ENCODE measurements at places on chromosomes 2 and 18.

GRCh38 chr18:1916869-1917523 lies 654.3 kb downstream of the METTL4 start:
- H3K4me3 ChIP-seq, result no peak overlapping the region
- H3K27ac ChIP-seq, result no peak overlapping the region
- H3K36me3 ChIP-seq, result no peaks in the 10 kb centered on the region
- no peaks in the 10 kb centered on the region for H3K27me3 ChIP-seq
- no peak for DNase-seq

DNA sequence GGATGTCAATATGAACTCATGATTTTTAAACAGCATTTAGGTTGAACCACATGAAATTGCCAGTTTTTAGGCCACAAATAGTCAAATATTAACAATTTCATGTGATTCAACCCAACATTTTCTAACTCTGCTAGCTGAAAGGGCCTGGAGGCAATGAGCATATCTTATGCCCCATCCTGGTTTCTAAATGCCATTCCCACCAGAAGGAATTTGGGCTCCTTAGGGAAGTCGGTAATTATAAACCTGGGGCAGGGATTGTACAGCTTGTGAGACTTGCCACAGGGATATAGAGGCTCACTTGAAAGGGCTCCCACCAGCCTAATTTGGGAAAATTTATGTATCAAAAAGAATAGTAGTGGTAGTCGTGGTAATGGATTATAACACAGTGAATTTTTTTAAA lies 178.4 kb upstream of the ALPP start:
- DNase-seq, result no peak
- no peaks in the 10 kb centered on the region for H3K4me1 ChIP-seq
- no peak overlapping the region for H3K4me3 ChIP-seq
- no peak overlapping the region for H3K27ac ChIP-seq
- peaks cover 12% of the 10 kb centered on the region for H3K36me3 ChIP-seq

GRCh38 chr2:120844070-120844738 lies 108.5 kb downstream of the GLI2 start:
- H3K4me3 ChIP-seq, result no peak overlapping the region
- H3K4me1 ChIP-seq, result no peaks in the 10 kb centered on the region
- no peaks in the 10 kb centered on the region for H3K27me3 ChIP-seq
- no peak for DNase-seq
- H3K27ac ChIP-seq, result no peak overlapping the region
- no peaks in the 10 kb centered on the region for H3K36me3 ChIP-seq

- no peak for DNase-seq
- no peak overlapping the region for H3K27ac ChIP-seq
- H3K4me1 ChIP-seq, result peaks cover 3% of the 10 kb centered on the region
- no peak overlapping the region for H3K4me3 ChIP-seq
These were observed 22.5 kb downstream of the MAP3K2 start for GRCh38 chr2:127365211-127365643.

- H3K4me1 ChIP-seq, result no peaks in the 10 kb centered on the region
- no peaks in the 10 kb centered on the region for H3K27me3 ChIP-seq
- no peak overlapping the region for H3K27ac ChIP-seq
- no peaks in the 10 kb centered on the region for H3K36me3 ChIP-seq
- no peak for DNase-seq
These were observed 544.6 kb upstream of the ZEB2 start for GRCh38 chr2:145064511-145064910.

GRCh38 chr18:79736846-79737245 lies 57.2 kb downstream of the CTDP1 start:
- H3K4me3 ChIP-seq, result no peak overlapping the region
- H3K36me3 ChIP-seq, result peaks cover 53% of the 10 kb centered on the region
- H3K4me1 ChIP-seq, result no peaks in the 10 kb centered on the region
- DNase-seq, result no peak
- no peak overlapping the region for H3K27ac ChIP-seq

DNA sequence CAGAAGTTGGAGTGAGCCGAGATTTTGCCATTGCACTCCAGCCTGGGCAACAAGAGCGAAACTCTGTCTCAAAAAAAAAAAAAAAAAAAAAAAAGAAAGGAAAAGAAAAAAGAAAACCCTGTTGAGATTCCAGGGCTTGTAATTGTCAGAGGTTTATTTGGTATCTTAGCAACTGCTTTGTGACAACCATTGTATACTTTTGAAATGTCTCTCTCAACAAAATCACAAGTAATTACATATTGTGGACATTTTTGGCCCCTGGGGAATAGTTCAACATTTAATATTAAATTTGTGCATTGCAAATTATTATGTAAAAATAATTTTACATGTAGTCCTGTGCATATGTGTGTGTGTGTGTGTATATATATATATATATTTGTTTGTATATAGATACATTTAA lies 270.8 kb downstream of the GALNT13 start:
- H3K27me3 ChIP-seq, result no peaks in the 10 kb centered on the region
- no peak overlapping the region for H3K4me3 ChIP-seq
- no peak overlapping the region for H3K27ac ChIP-seq
- no peak for DNase-seq

DNA sequence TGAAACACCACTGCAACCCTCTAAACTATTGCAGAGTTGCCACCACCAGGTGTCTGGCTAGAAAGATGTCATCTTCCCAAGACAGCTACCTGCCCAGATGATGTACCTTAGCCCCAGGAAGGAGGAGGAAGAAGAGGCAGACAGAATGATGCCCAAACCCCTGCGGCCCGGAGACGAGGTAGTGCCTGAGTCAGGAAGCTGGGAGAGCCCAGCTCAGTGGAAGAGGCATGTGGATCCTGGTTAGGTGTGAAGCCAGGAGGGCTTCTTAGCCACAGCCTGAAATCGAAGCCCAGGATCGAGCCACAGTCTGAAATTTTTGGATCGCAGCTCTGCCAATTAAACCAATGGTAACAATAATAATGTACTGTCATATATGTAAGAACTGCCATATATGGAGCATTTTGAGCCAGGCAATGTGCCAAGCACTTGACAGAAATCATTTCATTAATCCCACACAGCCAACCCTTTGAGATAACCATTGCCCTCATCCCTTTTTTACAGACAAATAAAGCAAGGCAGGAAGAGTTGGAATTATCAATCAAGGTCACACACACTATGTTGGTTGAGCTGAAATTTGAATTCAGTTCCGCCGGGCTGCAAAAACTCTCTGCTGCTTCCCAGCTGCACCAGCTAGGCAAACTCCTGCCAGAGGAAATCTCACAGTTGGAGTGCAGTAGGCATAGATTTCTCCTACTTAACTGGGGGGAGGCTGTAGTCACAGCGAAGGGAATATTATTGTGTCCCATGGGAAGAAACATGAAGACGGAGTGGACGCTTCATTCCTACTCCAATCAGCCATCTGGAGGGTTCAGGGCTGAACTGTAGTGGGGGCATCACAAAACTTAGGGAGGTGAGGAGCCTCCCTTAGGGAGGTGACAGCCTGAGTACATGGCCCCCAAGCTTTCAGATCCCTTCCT lies 19.4 kb upstream of the CYP1B1 start:
- H3K4me1 ChIP-seq, result no peaks in the 10 kb centered on the region
- H3K4me3 ChIP-seq, result no peak overlapping the region
- H3K27me3 ChIP-seq, result no peaks in the 10 kb centered on the region
- H3K27ac ChIP-seq, result no peak overlapping the region
- no peaks in the 10 kb centered on the region for H3K36me3 ChIP-seq

GRCh38 chr18:36358141-36358540 lies 60.6 kb downstream of the FHOD3 start:
- no peak overlapping the region for H3K27ac ChIP-seq
- no peak for DNase-seq
- H3K4me1 ChIP-seq, result no peaks in the 10 kb centered on the region
- no peaks in the 10 kb centered on the region for H3K36me3 ChIP-seq
- H3K27me3 ChIP-seq, result no peaks in the 10 kb centered on the region

DNA sequence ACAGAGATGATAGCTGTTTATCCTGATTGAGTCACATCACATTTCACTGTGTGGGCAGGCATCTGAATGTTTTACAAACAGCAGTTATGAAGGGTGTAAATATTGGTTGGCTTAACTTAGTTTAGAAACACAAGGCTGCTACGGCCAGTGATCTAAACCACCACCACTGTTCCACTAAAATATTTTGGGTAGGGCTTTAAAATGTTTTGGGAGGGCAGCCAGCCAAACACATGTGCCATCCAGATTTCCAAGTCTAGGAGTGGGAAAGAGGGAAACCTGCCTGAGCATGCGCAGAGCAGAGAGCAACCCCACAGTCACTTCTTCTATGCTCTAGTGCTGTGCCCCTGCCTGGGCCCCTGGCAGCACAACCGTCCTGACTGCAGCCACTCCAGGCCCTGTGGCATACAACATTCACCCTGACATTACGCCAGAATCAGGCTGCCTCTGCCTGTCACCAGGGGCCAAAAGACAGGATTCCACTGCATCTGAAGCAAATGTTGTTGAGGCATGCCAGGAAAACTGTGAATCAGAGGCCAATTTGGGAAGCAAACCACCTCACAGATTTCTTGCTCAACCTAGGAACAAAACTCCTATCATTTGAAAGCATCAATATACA lies 74.8 kb upstream of the COL5A2 start:
- peaks cover 24% of the 10 kb centered on the region for H3K4me1 ChIP-seq
- H3K27me3 ChIP-seq, result no peaks in the 10 kb centered on the region
- H3K27ac ChIP-seq, result peak overlapping the region; percentile 51
- no peaks in the 10 kb centered on the region for H3K36me3 ChIP-seq
- DNase-seq, result peak; percentile 88
- no peak overlapping the region for H3K4me3 ChIP-seq

- H3K36me3 ChIP-seq, result no peaks in the 10 kb centered on the region
- no peaks in the 10 kb centered on the region for H3K4me1 ChIP-seq
- no peaks in the 10 kb centered on the region for H3K27me3 ChIP-seq
- no peak for DNase-seq
These were observed 263.9 kb downstream of the GLI2 start for GRCh38 chr2:120999377-121000097.

DNA sequence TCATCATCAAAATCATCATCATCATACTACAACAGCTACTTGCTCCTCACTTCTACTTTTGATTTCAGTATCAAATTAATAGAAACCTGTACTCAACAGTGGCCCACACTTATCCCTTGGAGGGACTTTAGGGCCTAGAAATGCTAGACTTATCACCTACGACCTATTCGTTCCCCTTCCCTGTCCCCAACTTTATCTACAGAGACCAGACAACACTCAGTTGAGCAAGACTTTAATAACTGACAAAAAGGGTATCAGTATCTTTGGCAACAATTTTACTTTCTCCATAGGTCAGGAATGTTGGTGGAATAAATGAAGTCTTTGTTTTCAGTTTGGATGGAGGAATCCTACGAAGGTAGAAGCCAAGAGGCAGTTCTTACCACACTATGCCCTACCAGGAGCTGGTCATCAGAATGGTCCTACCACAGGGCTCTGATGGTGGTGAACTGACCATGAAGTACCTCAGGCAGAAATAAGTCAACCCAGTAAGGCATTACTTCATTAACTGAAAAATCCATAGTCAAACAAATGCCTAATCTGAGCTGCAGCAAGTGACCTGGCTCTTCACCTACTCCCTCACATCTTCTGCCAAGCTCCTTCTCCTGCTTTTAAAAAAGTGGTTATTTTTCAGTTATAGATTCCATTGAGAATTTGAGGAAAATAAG lies 26.6 kb downstream of the MBD2 start:
- no peaks in the 10 kb centered on the region for H3K4me1 ChIP-seq
- DNase-seq, result no peak
- H3K4me3 ChIP-seq, result no peak overlapping the region
- no peaks in the 10 kb centered on the region for H3K27me3 ChIP-seq

DNA sequence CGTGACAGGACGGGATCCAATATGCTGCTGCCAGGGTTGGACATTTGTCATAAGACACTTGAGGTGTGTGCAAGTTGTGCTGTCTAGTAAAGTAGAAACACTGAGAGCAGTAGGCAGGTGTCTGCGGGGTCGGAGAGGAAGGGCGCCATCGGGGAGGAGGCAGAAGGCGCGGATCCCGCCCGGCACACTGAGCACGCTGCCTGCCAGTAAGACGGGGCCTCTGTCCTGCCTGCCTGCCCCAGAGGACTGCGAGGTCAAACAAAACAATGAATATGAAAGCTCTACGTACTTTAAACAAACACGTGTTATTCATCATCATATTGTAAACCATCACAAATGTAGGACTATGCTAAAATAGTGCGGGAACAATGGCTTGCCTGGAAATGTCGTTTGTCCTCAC lies 349.3 kb upstream of the SALL3 start:
- no peak for DNase-seq
- H3K36me3 ChIP-seq, result no peaks in the 10 kb centered on the region
- no peak overlapping the region for H3K27ac ChIP-seq

GRCh38 chr2:205706769-205707381 lies 24.6 kb downstream of the NRP2 start:
- no peak overlapping the region for H3K4me3 ChIP-seq
- no peaks in the 10 kb centered on the region for H3K36me3 ChIP-seq
- DNase-seq, result no peak
- H3K27ac ChIP-seq, result peak overlapping the region; percentile 66
- H3K27me3 ChIP-seq, result no peaks in the 10 kb centered on the region

DNA sequence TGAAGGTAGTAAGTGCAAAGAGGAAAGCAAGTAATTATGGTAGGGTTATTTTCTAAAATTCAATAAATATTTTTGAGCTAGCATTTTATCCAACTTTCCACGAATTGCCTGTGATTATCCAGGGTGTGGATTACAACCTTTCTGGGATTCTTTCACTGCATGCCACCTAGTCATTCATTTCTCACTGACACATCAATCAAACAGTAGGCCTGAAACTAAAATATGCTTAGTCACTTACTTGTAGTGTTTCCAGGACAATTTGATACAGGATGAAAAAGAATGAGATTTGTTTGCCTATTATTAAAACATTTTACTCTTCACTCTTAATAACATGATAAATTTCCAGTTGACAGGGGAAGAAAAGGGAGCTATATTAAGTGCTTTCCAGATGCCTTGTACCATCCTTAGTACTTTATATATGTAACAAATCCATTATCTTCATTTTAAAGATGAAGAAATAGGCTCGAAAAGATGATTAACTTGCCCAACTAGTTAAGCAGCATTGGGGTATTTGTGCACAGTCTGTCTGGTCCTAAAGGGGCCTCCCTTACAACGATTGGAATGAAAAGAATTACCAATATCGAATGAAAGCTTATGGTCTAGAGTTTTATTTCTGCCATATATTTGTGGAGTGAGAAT lies 70.4 kb downstream of the KCTD1 start:
- no peak for DNase-seq
- H3K4me3 ChIP-seq, result no peak overlapping the region
- no peaks in the 10 kb centered on the region for H3K27me3 ChIP-seq
- peaks cover 5% of the 10 kb centered on the region for H3K36me3 ChIP-seq

- H3K4me1 ChIP-seq, result no peaks in the 10 kb centered on the region
- no peaks in the 10 kb centered on the region for H3K27me3 ChIP-seq
- H3K36me3 ChIP-seq, result no peaks in the 10 kb centered on the region
- no peak for DNase-seq
These were observed 181.0 kb downstream of the TFCP2L1 start for GRCh38 chr2:121103960-121104359.

GRCh38 chr2:236940916-236941520 lies 144.7 kb upstream of the COPS8 start:
- H3K36me3 ChIP-seq, result no peaks in the 10 kb centered on the region
- H3K4me3 ChIP-seq, result no peak overlapping the region
- H3K4me1 ChIP-seq, result no peaks in the 10 kb centered on the region
- no peaks in the 10 kb centered on the region for H3K27me3 ChIP-seq
- DNase-seq, result no peak
